ENCODE measurements at places on chromosomes 5 and 9. TPM values are rescaled to one million over a fixed set of nuclear protein-coding genes. Genes with fewer than 3 reads are reported as not detected.
A peak's percentile ranks its signal among the peaks of the same experiment; 100 is the strongest.

- DNase-seq, result no peak
These were observed 62.0 kb downstream of the SUSD1 start for GRCh38 chr9:112112941-112113681.

Gene FOXD4
- polyA plus RNA-seq, result 0.31 TPM

DNA sequence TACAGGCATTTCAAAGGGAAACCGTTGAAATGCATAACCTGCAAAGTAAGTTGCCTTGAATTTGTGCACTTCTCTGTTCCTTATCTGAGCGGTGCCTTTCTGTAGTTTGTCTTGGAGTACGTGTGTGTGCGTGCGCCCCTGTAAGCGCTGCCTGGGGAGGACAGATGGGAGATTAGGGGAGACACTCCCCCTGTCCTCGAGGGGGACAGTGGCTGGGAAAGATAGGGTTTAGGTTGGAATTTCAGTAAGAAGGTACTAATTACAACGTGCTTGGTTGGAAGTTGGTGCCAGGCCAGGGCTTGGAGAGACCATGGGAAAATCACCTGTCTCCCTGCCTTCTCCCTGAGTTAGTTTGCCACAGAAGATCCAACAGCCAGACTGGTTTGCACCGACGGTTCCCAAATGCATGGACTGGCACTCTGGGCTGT, 73.2 kb downstream of the PIK3R1 start:
- DNase-seq, result peak; percentile 69

Gene IFNA6
- not detected for polyA plus RNA-seq

Gene OR1Q1
- not detected for polyA plus RNA-seq

GRCh38 chr5:168898247-168898911, 319.2 kb upstream of the PANK3 start:
- DNase-seq, result no peak

DNA sequence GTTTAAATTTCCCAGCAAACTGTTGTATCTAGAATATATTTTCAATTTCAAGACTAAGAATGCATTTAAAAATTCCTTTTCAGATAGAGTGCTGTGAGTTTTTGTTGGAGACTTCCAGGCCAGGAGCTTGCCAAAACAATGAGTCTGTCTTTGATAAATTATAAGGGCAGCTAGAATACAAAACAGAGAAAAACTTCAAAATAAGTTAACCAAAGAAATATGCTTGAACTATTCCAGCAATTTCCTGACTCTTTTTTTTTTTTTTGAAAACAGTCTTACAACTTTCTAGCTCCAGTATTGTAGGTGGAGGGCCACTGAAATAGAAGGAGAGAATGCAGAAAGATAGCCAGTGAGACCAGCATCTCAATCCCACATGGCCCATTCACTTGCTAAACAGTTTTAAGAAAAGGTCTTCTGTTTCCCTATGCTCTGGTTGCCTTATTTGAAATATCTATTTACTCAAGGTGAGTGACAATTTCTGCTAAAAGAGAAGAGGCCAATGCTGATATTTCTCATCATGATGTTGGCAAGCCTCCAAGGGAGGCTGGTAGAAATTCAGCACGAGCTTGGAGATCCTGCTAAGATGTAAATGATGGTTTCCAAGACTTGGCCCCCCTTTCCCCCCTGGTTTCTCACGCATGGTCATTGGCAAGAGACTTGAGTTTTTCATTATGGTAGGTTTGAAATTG, 103.2 kb downstream of the USP20 start:
- DNase-seq, result no peak

Gene WNT8A
- not detected for polyA plus RNA-seq

Gene UNC13B
- 21.3 TPM for polyA plus RNA-seq

Gene LPAR1
- 11.3 TPM for polyA plus RNA-seq

Gene DBN1
- polyA plus RNA-seq, result 22.2 TPM

Gene ADCY2
- polyA plus RNA-seq, result 7.2 TPM

DNA sequence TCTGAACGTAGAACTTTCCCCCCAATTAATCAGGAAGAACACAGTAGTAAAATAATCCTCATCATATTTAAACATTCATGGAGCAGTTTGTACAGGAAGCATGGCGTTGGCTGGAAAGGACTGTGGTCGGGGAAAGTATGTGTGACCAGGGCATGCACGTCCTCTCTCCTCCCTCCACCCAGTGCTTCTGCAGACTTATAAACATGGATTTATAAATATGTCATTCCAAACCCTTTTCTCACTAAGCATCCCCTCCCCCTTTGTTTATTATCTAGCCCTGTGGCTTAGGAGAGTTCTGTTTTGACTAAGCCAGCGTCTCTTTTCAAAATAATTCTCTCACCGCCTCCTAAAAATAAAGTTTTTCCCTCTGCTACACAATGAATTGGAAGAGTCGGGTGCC, 70.4 kb upstream of the DAP start:
- no peak for DNase-seq

DNA sequence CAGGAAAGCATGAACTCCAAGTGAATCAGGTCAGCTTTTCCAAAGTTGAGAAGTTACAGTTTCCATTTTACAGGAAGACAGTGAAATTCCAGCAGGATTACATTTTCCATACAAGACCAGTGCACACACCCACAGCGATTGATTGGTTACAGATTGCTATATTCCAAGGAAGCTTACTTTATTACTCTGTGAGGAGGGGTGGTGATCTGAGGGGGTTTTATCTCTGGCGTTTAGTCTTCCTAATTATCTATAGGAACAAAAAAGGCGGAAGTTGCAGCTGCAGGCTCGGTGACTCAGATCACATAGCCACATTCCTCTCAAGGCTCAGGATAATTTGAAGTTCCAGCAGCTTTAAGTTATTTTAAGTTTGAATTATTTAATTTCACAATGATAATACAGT, 450.4 kb upstream of the NMUR2 start:
- no peak for DNase-seq

DNA sequence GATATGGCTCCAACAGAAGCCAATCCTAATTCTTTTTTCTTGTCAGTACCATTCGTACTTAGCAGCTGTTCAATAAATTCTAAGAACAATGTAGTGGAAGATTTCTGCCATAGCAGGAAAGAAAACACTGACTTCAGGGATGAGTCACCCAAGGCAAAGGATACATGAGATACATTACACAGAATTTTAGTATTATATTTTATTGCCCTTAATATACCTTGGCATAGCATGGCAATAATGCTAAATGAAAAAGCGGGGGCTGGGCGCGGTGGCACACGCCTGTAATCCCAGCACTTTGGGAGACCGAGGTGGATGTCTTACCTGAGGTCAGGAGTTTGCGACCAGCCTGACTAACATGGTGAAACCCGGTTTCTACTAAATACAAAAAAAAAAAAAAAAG, 619.1 kb upstream of the DAB2 start:
- DNase-seq, result no peak

DNA sequence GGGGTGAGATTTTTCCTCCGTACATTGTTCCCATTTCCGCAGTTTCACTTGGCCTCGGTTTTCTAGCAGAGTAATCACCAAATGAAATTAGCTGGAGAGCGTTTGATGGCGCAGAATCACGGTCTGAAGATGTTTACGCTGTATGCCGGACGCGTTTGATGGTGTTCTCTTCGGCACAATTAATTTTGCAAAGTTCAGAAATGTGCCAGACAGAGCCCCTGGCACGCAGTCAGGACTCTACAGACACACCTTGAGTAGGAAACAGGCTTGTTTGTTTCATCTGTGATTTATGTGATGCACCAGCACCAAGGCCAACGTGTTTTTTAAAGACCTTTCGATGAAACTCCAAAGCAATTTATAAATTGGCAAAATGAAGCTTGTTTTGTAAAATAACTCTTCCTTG, 863 bp upstream of the LIFR start:
- DNase-seq, result no peak

GRCh38 chr9:123408313-123409262, 52.6 kb downstream of the CRB2 start:
- DNase-seq, result no peak

DNA sequence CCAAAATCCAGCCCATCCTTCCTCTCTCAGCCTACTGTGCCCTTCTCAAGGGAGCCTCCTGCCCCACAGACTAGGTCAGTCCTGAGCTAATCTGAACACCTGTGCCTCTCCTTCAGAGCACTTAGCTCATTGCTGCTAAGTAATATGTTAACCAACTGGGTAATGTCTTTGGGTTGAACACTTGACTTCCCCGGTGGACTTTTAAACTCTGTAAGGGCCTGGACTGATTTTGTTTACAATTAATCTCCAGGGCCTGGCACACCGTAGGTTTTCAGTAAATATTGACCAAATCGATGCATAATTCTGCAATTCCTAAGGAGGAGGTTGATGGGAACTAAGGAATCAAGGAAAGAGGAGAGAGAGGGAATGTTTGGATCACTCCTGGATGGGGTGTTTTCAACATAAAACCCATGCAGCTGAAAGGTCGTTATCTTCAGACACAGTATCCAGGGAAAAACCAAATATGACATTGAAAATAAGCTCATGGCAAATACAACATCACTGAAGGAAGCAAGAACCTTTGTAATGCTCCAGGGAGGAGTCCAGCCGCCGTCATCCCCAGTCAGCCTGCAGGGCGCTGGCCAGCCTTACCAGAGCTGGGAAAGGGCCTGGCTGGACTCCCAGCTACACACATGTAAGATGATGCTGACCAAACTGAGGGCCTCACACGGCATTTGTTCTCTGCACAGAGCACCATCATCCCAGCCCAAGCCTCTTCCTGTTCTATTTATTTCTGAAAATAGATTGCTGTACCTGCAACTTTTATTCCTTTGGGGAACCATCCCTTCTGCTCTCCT, 166.3 kb downstream of the C5orf15 start:
- DNase-seq, result no peak

DNA sequence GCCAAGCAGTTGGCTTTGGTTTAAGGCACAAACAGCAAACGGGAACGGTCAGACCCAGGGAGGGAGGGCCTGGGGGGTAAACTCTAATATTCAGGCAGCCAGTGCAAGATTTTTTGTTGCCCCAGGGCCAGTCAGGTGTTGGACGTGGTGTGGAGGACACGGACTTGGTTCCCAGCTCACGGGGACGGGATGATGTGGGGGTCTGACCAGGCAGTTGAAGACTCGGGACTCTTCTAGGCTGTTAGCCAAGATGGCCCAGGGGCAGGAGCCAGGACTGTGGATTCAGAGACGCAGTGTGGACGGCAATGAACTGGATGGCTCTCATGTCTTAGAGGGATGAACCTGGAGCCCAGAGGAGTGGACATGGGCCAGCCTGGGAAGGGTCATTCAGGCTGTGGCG, 169.2 kb downstream of the C9orf50 start:
- no peak for DNase-seq

Gene LCN15
- 6.6 TPM for polyA plus RNA-seq

Gene LRRC19
- 25.9 TPM for polyA plus RNA-seq

Gene NR5A1
- polyA plus RNA-seq, result 0.60 TPM

Gene DMRT3
- polyA plus RNA-seq, result not detected

- no peak for DNase-seq
These were observed 86.7 kb downstream of the PHF2 start for GRCh38 chr9:93662952-93663572.

- no peak for DNase-seq
These were observed 93.7 kb downstream of the PDE4D start for GRCh38 chr5:59799668-59800346.

GRCh38 chr9:12785260-12785770, 10.5 kb downstream of the LURAP1L start:
- peak; percentile 97 for DNase-seq

Gene PCDHB5
- 0.51 TPM for polyA plus RNA-seq

GRCh38 chr5:71895546-71895945, 176.5 kb downstream of the CARTPT start:
- DNase-seq, result no peak

Data from sigmoid colon (tissue), 7 donors.